ENCODE measurements at places on chromosomes 13 and 19.

GRCh38 chr19:50779504-50780457 lies 9.5 kb downstream of the GPR32 start:
- DNase-seq, result no peak

- DNase-seq, result no peak
These were observed 586.9 kb upstream of the KLHL1 start for GRCh38 chr13:70694996-70695715.

DNA sequence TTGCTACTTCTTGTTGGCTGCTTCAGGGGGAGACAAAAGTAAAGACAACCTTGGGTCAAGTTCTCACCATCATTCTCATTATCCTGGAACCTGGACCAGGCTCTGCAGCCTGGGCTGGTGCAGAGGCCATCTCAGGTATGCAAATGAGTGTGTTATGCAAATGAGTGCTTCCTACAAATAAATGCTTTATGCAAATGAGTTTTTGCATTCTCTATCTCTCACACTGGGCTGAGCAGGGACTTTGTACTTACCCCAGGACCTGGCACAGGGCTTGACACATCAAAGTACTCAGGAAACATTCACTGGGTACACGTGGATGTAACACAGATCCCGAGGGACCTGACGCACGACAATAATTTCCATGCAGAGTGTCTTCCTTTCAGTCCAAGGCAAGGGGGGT lies 103.0 kb downstream of the DNAJC15 start:
- no peak for DNase-seq

GRCh38 chr13:47085346-47085745 lies 188.5 kb upstream of the HTR2A start:
- DNase-seq, result no peak

DNA sequence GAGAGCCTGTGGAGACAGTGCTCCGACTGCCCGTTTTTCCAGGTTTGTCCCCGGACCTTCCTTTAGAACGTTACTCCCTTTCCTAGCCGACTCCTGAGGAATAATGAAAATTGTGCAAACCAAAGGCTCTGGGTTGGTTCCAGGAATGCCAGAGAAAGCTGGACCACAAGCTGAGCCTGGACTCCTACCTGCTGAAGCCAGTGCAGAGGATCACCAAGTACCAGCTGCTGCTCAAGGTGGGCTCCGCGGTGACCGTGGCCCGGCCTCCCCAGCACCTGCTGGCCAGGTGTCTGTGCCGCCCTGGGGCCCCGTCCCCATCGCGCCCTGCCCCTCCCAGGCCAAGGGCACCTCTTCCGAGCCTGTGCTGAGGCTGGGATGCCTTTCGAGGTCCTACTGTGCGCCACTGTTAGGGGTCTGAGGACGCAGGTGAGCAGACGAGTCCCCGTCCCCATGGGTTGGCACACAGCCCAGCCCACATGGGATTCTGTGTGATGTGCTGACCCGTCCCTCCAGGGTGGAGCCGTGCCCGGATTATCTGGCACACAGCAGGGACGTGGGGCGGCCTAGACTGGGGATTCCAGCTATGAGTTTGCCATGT lies 20.5 kb upstream of the F7 start:
- DNase-seq, result no peak

- no peak for DNase-seq
These were observed 1.9 kb downstream of the NTN5 start for GRCh38 chr19:48670699-48671445.

DNA sequence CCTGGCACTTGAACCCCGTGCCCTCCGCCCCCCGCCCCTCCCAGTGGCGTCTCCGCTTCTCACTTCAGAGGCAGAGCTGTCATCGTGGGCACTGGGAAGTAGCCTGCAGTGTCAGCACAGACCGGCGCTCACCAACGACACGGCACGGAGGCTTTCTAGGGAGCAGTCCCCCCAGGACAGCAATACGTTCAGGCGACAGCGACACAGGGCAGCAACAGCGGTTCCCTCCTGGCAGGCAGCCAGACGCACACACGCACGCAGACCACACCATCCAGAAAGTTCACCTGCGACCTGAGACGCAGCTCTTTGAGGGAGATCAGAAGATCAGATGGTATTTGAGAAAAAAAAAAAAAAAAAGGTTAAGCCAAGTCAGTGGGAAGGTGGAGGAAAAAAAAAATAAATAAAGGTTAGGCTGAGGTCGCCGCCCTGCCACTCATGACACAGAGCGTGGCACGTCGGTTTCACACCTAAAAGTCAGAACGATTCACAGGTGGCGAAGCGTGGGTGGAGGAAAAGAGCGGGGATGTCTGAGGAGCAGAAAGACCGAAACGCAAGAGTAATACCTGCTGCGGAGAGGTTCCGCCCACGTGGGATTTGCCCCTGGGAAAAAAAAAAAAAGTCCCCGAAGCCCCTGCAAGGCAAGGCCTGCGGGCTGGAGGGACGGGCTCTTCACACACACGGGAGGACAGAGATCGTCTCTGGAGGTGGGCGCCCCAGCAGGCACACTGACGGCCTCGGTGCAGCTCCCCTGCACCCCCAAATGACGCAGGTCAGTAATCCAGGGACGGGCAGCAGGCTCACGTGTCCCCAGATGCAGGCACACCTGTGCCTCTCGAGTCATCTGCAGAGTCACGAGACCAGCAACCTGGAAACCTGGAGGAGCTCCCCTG lies 94.5 kb downstream of the GNG7 start:
- DNase-seq, result peak; percentile 92

- no peak for DNase-seq
These were observed 317.3 kb downstream of the ZNF536 start for GRCh38 chr19:30689474-30689873.

- DNase-seq, result no peak
These were observed 58.7 kb downstream of the SLC15A1 start for GRCh38 chr13:98693756-98694155.

DNA sequence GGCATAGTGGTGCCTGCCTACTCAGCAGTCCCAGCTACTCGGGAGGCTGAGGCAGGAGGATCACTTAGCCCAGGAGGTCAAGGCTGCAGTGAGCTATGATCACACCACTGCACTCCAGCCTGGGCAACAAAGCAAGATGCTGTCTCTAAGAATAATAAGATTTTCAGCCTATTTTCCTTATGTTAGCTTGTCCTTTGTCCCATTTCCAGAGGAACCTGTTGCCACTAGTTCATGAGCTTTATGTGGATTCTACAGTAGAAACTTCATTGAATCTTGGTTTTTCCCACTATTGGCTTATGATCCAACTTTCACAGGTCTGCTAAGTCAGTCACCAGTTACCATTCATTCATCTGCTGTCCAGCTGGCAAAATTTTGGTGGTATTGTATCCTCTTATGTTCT lies 18.2 kb downstream of the FFAR2 start:
- no peak for DNase-seq

DNA sequence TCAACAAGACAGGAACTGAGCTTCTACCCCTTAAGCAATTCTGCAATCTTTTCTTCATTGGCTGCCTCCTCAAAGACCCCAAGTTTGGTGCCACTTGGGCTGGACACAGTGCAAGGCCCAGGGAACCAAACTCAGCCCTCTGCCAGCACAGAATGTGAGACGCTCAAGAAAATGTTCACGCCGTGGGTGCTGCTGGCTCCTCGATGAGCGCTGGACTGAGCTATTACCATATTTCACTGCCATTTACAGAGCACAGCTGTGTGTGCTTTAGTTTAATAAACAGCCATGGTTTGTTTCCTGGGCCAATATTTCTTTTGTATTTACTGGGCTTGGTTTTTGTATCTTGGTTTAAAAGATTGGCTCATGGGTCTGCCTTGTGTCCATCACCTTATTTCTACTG lies 138.8 kb upstream of the VSTM2B start:
- DNase-seq, result no peak

GRCh38 chr13:51822106-51822815 lies 18.3 kb upstream of the DHRS12 start:
- no peak for DNase-seq

GRCh38 chr13:60572855-60573254 lies 175.8 kb downstream of the TDRD3 start:
- DNase-seq, result no peak

DNA sequence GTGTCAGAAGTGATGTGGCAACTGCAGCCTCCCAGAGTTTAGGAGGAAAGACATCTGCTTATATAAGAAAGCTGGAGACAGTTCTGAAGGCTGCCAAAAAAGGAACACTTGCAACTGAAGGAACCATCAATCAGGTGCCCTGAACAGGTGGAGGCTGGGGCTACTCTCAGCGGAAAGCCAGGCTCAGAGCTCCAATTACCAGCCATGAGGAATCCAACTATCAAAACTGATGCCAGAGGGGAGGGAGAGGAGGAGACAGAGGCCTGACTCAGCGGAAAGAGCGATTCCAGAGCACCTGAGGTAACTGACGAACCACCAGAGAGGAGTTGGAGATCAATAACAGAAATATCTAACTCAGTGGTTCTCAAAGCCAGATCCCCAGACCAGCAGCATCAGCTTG lies 24.3 kb downstream of the LEUTX start:
- no peak for DNase-seq

DNA sequence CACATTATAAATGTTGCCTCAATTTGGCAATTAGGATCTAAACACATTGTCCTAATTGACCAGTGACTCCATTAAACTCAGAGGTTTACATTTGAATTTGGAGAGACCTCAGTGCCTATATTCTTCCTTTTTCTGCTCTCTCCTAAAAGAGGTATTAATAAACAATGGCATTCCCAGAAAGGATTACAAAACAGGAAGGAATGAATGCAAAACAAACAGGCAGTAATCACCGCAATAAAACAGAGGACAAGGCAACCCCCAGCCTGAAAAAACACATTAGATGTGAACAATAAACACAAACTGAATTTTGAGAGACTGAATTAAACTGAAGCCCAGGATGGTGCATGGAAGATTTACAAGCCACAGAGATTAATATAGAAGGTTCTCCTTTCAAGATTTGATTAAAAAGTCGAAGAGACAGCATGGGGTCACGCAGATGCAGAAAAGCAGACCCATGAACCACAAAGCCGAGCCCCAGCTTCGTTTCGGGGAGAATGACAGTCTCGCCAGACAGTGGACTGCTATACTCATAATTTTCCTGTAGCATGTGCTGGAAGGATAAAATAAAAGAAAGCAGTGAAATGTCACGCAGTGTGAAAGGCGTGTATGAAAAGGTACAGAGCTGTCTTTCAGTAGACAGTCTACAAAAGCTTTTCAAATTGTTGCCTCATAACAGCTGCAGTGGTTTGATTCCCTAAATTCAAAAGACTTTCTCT lies 503.0 kb downstream of the LIG4 start:
- DNase-seq, result no peak

DNA sequence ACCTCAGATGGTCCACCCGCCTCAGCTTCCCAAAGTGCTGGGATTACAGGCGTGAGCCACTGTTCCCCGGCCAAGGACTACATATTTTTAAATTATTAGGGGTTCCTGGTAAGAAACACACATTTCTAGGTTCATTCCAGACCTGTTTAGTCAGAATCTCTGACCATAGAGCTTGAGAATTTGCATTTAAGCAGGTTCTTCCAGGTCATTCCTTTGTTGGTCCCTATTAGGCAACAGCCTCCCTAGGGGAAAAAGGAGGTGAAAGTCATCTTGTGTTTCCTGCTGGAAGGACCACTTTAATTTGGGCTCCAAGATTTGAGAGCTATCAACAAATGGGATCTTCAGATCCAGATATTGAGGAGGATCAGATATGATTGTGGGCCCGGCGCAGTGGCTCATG lies 16.3 kb downstream of the S1PR2 start:
- no peak for DNase-seq

DNA sequence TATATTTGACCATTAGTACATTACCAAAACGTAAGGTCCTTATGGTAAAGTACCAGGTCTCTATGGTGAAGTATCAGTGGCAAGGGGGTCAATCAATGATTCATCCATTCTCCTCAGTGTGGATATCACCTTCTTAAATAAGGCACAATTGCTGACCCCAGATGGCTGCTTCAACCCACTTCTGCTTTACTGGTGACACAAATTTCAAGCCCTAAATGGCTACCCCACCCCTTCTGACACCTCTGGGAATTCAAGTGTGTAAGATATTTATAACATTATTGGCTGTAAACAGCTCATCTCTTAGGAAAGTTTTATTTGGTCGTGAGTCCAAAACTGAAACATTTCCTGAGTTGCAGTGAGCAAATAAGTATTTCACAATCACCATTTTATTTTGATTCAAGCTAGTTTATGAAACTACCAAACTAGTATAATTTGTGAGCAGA lies 7.9 kb upstream of the WBP4 start:
- no peak for DNase-seq

DNA sequence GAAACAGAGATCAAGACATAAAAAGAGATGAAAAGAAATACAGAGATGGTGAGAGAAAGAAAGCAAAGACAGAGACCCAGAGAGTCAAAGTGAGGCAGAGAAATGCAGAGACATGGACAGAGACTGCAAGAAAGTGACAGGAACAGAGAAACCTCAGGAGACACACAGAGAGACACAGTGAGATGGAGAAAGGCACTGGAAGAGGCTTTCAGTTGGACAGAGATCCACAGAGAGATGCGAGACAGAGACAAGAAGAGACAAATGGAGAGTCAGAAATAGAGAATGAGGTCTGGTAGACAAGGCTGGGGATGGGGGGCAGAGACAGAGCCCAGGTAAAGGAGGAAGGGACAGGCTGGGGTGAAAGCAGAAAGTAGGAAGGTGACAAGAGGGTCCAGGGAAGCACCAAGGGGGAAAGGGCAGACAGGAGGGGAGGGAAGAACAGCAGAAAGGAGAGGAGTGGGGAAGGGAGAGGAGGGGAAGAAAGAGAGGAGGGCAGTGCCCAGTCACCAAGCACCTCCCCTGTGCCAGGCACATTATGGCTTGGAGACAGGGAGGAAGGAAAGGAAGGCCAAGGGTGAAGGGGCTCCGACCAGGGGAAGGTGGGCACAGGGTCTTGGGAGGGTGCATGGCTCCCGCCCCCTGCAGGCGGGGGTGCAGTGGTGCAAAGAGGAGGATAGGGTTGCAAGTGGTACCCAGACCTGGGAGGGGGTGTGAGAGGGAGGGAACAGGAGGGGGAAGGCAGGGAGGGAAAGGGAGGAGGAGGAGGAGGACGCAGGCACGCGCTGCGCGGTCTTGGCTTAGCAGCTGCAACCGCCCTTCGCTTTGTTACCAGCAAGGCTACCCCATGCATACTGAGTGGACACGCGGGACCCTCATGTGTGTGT lies 38.4 kb downstream of the DEDD2 start:
- DNase-seq, result no peak

DNA sequence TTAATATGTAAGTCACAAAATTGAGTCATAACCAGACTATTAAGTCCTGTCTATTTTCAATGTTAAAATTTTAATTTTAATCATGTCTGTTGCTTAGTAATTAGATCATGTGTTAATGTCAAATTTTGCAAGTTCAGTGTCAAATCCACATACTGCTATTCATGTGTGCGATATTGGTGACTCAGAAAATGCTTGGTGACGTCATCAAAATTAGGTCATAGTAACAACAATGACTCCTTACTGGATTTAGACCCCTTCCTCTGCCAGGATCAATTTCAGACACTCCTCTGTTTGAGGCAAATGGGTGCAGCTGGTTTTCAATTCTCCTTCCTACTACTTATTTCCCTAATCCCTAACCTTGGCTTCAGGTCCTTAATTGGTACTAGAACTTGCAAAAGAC lies 1394.3 kb upstream of the SLC10A2 start:
- no peak for DNase-seq

DNA sequence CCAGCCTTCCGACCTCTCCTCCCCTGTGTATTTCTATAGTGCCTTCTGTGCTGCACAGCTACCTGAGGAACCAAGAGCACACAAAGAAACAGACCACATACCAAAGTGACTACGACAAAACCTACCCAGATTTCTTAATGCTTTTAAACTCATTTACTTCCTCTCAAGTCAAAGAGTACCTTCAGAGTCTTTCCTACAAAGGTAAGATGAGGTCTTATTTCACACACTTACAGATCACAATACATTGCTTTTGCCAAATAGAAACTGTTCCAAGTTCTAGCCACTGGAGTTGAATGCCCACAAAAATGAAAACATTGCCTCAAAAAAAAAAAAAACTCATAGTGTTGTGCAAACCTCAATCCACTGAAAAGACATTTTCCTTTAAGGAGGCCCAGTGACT lies 36.4 kb downstream of the TEX26 start:
- DNase-seq, result no peak
